ENCODE measurements at places on chromosomes 12 and 14. TPM values are rescaled to one million over a fixed set of nuclear protein-coding genes. Genes with fewer than 3 reads are reported as not detected.

DNA sequence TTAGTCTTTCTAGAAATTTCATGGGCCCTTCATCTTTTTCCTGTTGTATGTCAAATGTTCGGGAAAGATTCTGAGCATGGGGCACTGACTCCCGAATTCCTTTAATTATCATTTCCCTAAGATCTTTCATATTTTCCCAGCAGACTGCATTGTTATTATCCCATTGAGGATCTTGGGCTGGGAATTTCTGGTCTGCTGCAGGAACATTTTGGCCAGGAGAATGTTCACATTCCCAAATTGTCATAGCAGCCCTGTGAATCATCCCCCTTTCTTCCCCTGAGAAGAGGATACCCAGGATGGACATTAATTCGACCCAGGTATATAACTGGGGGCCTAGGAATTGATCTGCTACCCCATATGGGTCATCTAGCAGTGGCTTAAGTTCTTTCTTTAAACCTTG lies 112.5 kb downstream of the RIN3 start:
- no peak for DNase-seq
- H3K4me1 ChIP-seq = no peaks in the 10 kb centered on the region
- no peak overlapping the region for H3K4me3 ChIP-seq
- peaks cover 13% of the 10 kb centered on the region for H3K36me3 ChIP-seq
- no peaks in the 10 kb centered on the region for H3K27me3 ChIP-seq

DNA sequence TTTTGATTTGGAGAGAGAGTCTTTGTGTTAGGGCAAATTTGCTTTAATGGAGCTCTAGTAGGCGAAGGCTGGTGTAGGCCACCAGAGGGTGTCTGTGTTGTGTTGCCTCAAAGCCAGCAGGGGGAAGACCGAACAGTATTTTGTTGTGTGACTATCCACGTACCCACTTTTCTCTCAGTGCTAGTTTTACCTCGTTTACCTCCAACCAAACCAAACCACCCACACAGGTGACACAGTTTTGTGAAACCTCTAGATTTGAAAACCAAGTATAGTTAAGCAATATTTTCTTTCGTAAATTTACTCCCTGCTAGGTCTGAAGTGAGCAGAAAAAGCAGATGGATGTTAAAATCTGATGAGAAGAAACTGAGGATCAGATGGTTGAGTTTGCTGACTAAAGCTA lies 36.3 kb upstream of the NPFF start:
- no peak for DNase-seq
- peaks cover 3% of the 10 kb centered on the region for H3K4me1 ChIP-seq
- no peak overlapping the region for H3K4me3 ChIP-seq
- H3K36me3 ChIP-seq = peaks cover 10% of the 10 kb centered on the region
- peak overlapping the region; percentile 69 for H3K27ac ChIP-seq

DNA sequence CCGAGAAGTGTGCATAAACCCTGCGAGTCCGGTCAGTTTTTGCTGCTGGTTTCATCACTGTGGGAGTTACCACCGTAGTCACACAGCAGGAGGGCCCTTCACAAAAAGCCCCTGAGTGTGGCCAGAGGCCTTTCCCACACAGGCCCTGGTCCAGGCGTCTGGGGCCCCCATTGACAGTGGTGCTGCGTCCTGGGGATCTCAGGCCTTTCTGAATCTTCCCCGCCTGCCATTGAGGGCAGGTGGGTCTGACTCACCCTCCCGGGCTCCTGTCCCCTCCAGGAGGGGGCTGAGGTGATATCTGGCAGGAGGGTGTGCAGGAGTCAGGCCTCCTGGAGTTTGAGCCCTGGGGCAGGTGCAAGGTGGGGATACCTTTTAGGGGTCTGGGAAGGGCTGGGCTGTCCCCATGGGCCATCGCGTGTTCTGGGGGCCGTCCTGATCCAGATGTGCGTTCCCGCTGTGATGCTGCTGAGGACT lies 358.5 kb downstream of the TMEM121 start:
- DNase-seq = no peak
- no peak overlapping the region for H3K4me3 ChIP-seq
- peaks cover 2% of the 10 kb centered on the region for H3K36me3 ChIP-seq

DNA sequence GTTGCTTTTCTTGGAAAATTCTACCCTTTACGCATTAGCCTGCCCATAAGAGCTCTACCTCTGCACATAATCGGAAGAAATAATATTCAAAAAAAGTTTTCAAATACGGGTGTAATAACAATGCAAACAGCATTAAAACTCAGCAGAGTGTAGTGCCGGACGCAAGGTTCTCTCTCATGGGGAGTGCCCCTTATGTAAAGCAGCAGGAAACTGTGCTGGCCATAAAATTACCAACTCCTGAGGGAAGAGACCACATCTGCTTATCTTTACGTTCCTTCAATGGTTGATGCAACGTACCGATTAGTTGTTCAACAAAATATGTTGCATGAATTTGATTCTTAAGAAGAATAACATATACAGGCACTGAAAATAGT lies 118.7 kb upstream of the TMCC3 start:
- no peaks in the 10 kb centered on the region for H3K27me3 ChIP-seq
- no peaks in the 10 kb centered on the region for H3K36me3 ChIP-seq
- H3K4me1 ChIP-seq = peaks cover 14% of the 10 kb centered on the region
- no peak overlapping the region for H3K4me3 ChIP-seq
- H3K27ac ChIP-seq = no peak overlapping the region

DNA sequence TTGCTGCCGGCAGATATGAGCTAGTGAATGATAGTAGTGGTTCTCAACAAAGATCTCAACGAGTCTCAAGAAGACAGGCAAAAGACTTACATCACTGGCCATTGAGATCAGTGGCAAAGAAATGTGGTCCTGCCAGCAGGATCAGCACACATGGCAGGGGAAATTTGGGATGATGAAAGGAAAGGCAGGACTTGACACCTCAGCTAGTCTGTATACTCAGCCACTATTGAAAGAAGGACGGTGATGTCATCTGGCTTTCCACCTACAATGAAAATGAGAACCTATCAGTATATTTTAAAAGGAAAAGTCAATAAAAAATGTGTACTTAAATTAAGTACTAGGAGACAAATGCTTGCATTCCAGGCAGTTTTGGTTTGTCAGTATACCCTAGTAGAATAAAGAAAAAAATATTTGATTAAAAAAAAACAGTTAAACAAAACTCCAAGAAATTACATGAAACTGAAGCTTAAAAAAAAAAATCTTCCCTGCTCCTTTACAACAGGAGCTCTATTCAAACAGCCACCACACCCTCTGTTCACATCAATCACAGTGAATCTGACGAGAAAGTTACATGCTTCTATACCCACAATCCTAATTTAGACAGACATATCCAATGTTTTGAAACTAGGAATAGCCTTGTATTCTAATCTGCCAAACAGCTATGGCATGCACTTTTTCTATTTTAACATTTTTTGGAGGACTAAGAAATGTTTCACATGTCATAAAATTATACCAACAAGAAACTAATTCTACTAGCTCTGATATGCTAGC lies 34.9 kb downstream of the RAD9B start:
- no peaks in the 10 kb centered on the region for H3K27me3 ChIP-seq
- H3K36me3 ChIP-seq = peaks cover 9% of the 10 kb centered on the region
- DNase-seq = no peak
- peaks cover 14% of the 10 kb centered on the region for H3K4me1 ChIP-seq

- H3K4me3 ChIP-seq = no peak overlapping the region
- no peaks in the 10 kb centered on the region for H3K27me3 ChIP-seq
- no peaks in the 10 kb centered on the region for H3K4me1 ChIP-seq
- peak; percentile 9 for DNase-seq
These were observed 371.0 kb downstream of the ALG10 start for GRCh38 chr12:34393086-34393820.

DNA sequence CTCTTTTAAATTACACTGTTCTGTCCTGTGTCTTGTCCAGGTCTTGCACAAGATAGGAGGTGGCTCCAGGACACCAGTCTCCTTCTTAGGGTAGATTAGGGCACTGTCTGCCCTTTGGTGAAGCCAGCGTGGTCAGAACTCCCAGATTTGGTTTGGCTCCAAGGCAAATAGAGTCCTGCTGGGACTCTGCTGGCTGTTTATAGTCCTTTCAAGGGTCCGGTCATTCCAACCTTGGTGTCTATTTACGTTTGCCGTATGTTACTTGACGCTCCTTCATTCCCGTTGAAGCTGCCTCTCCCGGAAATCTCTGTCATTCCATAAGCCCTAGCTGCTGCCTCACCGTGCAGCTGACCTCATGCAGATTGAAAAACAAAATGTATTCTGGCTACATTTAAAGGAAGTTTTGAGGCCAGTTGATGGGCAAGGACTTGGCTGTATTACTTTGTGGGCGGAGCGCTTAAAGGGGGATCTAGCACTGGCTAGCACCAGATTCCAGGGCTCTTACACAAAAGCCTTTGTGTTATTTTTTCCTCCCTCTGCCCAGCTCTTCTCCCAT lies 180.6 kb downstream of the AKAP6 start:
- H3K4me3 ChIP-seq = no peak overlapping the region
- no peaks in the 10 kb centered on the region for H3K36me3 ChIP-seq
- no peak for DNase-seq
- H3K4me1 ChIP-seq = no peaks in the 10 kb centered on the region

- H3K36me3 ChIP-seq = no peaks in the 10 kb centered on the region
- H3K4me3 ChIP-seq = no peak overlapping the region
- H3K27me3 ChIP-seq = peaks cover 17% of the 10 kb centered on the region
- no peak overlapping the region for H3K27ac ChIP-seq
- peak; percentile 0 for DNase-seq
These were observed 272.4 kb downstream of the DPF3 start for GRCh38 chr14:72621387-72622065.

- DNase-seq = no peak
- no peaks in the 10 kb centered on the region for H3K4me1 ChIP-seq
- peaks cover 28% of the 10 kb centered on the region for H3K27me3 ChIP-seq
- no peaks in the 10 kb centered on the region for H3K36me3 ChIP-seq
- H3K4me3 ChIP-seq = no peak overlapping the region
- no peak overlapping the region for H3K27ac ChIP-seq
These were observed 174.6 kb upstream of the SFSWAP start for GRCh38 chr12:131536337-131536736.

- H3K36me3 ChIP-seq = peaks cover 1% of the 10 kb centered on the region
- no peak overlapping the region for H3K4me3 ChIP-seq
- H3K27me3 ChIP-seq = peaks cover 10% of the 10 kb centered on the region
- H3K4me1 ChIP-seq = peaks cover 22% of the 10 kb centered on the region
- no peak overlapping the region for H3K27ac ChIP-seq
- DNase-seq = no peak
These were observed 57.7 kb downstream of the ADGRD1 start for GRCh38 chr12:131011165-131012079.

- H3K36me3 ChIP-seq = peaks cover 7% of the 10 kb centered on the region
- no peak for DNase-seq
- peaks cover 81% of the 10 kb centered on the region for H3K4me1 ChIP-seq
- peak overlapping the region; percentile 17 for H3K27ac ChIP-seq
- no peaks in the 10 kb centered on the region for H3K27me3 ChIP-seq
These were observed 7.2 kb downstream of the SINHCAF start for GRCh38 chr12:31318657-31319269.

Gene FICD
- total RNA-seq = 3.6 TPM

Gene CLEC7A
- not detected for total RNA-seq

Gene AACS
- 38.8 TPM for total RNA-seq

Gene COA8
- 46.3 TPM for total RNA-seq

Gene GPR84
- total RNA-seq = not detected

Gene ETFRF1
- total RNA-seq = 26.8 TPM

Gene PARPBP
- 17.0 TPM for total RNA-seq

Gene SLC6A12
- 3.1 TPM for total RNA-seq

Gene KRT7
- total RNA-seq = 18.2 TPM

Measured in progenitor cell of endocrine pancreas (in vitro differentiated cells).